Urinary bladder (tissue), 4 donors: ENCODE measurements at places on chromosomes 1 and 21. TPM values are rescaled to one million over a fixed set of nuclear protein-coding genes. Genes with fewer than 3 reads are reported as not detected.

DNA sequence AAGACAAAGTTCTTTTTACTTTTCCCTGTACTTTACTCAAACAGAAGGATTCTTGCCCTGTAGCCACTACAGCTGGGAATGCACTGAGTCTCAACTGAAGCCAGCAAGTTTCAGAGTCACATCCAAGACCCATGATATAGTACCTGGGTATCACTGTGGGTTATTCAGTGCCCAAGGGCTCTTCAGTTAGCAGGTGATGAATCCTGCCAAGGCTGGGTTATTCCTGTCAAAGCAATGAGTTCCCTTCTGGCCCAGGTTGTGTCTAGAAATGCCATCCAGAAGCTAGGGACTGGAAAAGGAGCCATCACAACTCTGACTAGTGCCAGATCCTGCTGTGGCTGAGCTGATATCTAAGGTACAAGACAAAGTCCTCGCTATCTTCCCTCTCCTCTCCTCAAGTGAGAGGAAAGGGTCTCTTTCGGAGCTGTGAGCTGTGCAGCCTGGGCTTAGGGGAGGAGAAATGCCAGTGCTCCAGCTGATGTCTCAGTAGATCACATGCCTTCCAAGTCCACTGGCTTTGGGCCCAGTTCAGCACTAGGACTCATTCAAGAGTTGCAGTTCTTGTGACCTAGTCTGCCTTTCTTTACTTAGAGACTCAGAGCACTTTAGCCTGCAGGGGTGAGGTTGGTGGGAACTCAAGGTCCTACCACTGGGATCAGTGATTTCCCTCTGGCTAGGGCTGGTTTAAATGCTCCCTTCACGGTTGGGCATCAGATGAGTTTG, 369.4 kb downstream of the TBX15 start:
- no peak for DNase-seq

DNA sequence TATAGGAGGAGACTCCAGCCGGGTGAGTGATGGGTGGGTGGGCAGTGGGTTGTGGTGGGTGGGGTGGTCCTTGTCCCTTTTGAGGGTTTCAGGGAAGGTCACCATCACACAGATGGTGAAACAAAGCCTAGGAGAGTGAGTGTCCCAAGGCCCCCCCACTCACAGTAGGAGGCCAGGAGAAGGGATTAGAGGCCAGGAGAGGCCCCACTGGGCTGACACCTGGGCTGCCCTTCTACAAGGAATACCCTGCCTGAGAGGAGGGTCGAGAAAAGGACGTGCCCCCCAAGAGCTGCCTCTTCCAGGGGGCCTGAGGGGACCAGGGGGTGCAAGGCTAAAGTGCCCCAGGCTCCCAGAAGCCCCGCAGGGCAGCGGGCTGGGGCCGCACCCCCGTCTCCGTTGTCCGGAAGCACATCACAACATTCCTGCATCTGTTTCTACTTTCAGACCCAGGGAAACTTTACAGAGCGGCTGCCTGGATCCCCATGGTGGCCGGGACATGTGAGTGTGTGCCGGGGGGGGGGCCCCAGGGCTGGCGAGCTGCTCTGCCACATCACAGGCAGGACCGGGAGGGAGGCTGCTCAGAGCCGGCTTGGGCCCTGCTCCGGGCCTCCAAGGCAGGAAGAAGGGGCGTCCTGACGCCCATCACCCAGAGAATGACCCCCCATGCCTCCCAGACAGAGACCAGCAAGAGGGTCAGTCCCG, 68.2 kb downstream of the ARHGEF16 start:
- DNase-seq: no peak

DNA sequence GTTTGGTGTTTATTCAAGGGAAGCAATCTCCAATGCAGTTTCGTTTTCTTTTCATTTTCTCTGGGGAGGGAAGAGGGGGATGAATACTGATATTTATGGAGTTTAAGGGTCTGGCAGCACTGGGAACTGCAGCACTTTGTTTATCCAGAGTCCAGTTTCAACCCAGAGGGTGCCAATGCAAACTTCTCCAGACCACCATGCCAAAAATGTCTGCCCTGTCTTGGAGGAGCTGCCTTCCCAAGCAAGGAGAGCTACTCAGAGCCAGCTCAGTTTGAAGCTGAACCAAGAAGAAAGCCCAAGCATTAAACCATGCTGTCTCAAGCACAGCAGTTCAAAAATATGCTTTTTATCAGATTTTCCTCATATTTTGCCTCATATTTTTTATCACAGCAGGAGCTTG, 589.7 kb downstream of the LMO4 start:
- no peak for DNase-seq

The SLC30A1 gene
- 37.2 TPM for total RNA-seq

The AGRN gene
- total RNA-seq: 43.3 TPM

GRCh38 chr1:167126317-167126716, 32.4 kb downstream of the STYXL2 start:
- DNase-seq: no peak

The RIMKLA gene
- 0.69 TPM for total RNA-seq

- DNase-seq: no peak
Observed at GRCh38 chr1:100009458-100009857, 39.7 kb downstream of the SLC35A3 start.

The DNAJC6 gene
- 5.6 TPM for total RNA-seq

The VCAM1 gene
- 136 TPM for total RNA-seq

The YRDC gene
- total RNA-seq: 6.0 TPM

- no peak for DNase-seq
Observed at GRCh38 chr21:41806773-41807172, 39.9 kb upstream of the RIPK4 start.

The CCDC185 gene
- total RNA-seq: not detected

The ATP8B2 gene
- total RNA-seq: 42.2 TPM

- no peak for DNase-seq
Observed at GRCh38 chr1:164783778-164784555, 225.0 kb downstream of the PBX1 start.
